ENCODE measurements at places on chromosomes 5 and 9. TPM values are rescaled to one million over a fixed set of nuclear protein-coding genes. Genes with fewer than 3 reads are reported as not detected.

- no peak for DNase-seq
Observed at GRCh38 chr5:145943674-145944121, 7.3 kb downstream of the SH3RF2 start.

DNA sequence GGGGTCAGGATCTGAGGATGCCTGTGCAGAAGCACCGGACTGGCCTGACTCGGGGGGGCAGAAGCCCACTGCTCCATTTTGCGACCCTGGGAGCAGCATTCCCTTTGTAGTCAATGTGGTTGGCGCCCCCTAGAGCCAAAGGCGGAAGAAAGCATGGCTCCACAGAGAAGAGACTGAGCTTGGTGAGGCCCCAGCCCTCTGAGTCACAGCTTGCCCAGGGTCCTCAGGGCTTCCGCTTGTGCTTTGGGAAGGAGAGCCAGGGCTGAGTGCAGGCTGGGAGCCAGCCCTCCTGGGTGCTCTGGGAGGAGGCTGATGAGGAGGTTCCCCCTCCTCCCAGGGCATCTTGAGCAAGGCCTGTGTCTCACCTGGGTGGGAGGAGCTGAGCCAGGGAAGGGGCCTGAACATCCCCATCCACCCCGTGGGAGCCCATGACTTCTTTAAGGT, 5.5 kb upstream of the AQP3 start:
- no peak for DNase-seq

DNA sequence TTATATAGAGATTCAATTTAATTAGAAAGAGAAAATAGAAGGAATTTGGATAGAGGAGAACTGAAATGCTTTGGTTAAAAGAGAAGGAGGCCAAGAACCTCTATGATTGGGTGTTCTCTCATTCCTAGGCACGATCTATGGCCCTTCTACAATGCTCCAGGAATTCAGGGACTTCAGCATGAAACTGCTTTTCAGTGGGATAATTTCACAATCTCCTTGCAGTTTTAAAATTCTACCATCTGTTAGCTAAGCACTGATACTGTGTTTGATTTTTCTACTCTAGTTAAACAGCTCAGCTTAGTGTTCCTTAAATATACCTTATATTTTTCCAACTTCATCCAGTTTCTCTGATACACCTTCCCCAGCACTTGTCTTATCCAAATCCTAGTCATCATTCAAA, 141.9 kb downstream of the SSBP2 start:
- no peak for DNase-seq

- no peak for DNase-seq
Observed at GRCh38 chr9:120683150-120683549, 31.1 kb downstream of the MEGF9 start.

DNA sequence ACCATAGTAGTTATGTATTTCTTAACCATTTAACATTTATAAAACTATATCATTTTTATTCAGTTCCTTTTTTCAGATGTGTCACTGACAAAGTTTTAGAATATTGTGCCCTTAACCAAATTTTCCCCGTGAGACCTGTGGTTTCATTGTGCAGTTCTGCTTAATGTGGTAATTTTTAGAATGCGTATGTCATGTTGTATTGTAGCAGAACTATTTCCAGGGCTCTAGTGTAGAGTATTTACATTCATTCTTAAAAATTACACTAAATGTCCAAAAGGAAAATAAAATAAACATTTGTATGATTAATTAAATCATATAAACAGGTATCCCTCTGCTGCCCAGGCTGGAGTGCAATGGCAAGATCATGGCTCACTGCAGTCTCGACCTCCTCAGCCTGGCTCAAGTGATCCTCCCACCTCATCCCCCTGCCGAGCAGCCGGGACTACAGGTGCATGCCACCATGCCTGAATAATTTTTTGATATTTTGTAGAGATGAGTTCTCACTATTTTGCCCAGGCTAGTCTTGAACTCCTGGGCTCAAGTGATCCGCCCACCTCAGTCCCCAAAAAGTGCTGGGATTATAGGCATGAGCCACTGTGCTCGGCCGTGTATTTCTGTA, 15.4 kb downstream of the SERINC5 start:
- DNase-seq = no peak

GRCh38 chr9:14159440-14160216, 154.3 kb downstream of the NFIB start:
- no peak for DNase-seq

DNA sequence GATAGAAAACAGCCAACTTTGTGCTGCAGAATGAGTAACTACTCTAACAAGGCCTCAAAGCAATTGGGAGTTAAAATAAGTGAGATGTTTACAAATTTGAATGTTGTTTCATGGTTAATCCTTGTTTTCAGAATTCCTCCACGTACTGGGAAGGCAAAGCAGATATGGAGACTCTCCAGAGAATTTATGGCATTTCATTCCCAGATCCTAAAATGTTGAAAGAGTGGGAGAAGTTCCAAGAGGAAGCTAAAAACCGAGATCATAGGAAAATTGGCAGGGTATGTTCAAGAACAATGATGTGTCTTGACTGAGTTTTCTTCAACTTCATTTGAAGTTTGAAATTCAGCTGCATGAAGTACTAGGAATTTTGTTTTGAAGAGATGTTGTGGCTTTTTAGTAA, 16.4 kb downstream of the TARS1 start:
- no peak for DNase-seq

GRCh38 chr5:35804201-35804653, 52.5 kb upstream of the IL7R start:
- no peak for DNase-seq

DNA sequence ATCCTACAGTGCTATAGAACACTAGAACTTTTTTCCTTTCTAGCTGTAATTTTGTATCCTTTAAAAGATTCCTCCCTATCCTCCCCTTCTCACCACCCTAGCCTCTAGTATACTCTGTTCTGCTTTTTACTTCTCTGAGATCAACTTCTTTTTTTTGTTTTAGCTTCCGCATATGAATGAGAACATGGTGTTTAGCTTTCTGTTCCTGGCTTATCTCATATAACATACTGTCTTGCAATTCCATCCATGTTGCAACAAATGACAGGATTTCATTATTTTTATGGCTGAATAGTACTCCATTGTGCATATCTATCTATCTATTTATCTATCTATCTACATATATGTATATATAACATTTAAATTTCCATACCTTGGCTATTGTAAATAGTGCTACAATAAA, 126.0 kb upstream of the MAN2A1 start:
- DNase-seq = no peak

DNA sequence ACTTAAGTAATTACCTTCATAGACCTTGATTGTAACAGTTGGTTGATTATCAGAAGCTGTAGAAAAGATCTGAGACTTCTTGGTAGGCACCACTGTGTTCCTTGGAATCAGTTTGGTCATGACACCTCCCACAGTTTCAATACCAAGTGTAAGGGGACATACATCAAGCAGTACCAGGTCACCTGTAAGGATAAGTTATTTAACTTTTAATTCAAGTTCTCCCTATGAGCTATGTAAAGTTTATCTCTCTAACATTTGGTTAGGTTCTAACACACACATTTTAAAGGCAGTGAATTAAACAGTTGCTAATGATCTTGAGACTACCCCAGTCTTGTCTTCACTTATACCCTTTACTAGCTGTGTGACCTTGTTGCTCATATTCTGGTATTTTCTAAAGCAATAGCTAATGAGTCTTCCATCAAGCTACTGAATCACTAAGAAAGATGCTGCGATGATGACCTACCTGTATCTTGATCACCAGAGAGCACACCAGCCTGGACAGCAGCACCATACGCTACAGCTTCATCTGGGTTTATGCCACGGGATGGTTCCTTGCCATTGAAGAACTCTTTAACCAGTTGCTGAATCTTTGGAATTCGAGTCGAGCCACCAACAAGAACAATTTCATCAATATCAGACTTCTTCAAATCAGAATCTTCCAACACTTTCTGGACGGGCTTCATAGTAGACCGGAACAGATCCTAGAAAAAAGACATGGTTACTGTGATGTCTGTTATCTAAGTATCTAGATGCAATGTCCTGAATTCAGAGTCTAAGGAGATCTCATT, 2.8 kb downstream of the HSPA5 start:
- no peak for DNase-seq

GRCh38 chr5:94891972-94892371, 273.5 kb downstream of the SLF1 start:
- DNase-seq = no peak

GRCh38 chr9:133534346-133535291, at the start of gene ADAMTSL2:
ADAMTSL2 (plus strand) TSS chr9:133534704; CDS start chr9:133536713, 2,009 bp downstream.
- no peak for DNase-seq

GRCh38 chr9:116144038-116144437, 9.6 kb upstream of the PAPPA start:
- DNase-seq = no peak

- DNase-seq = no peak
Observed at GRCh38 chr9:34573599-34574325, 15.8 kb downstream of the CNTFR start.

DNA sequence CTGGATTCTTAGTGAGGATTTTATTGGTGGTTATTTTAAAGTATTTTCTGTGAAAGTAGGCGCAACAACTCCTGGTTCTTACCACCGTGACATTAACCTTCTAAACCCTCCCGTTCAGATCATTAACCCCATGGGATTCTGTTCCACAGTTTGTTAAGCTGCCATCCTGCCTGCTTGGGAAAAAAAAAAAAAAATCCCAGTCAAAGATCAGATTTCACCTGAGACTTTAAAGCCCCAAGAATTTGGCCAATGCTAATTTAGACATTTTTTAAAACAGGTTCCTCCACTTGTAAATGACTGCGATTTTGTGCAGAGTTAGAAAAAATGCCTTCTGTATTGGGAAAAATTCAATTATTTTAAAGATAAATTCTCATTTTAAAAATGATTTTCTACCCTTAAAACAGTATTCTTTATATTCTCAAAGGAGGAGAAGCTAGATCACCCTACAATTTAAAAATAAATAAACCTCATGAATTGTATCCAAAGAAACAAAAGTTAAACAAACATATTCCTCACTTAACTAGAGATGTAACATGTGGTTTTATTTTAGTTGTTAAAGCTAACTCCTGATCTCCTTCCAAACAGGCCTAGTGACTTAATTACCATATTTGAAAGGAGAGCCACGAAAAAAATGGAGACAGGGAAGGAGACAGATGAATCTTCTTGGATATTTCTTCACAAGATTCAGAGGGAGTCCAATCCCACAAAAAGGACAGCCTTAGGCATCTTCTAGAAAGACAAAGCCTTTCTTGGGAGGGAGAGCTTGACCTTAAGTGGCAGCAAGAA, 93.1 kb upstream of the IFNK start:
- no peak for DNase-seq

- DNase-seq = no peak
Observed at GRCh38 chr9:75039801-75040200, 11.7 kb upstream of the CARNMT1 start.

- DNase-seq = no peak
Observed at GRCh38 chr9:2745560-2746380, 28.5 kb downstream of the KCNV2 start.

GRCh38 chr5:23507278-23507685, at the start of gene PRDM9:
PRDM9 (plus strand) TSS chr5:23507609; CDS start chr5:23509034, 1,425 bp downstream.
- DNase-seq = no peak

The PTPRD gene
- 1.3 TPM for total RNA-seq

The OGN gene
- total RNA-seq = not detected

The S1PR3 gene
- total RNA-seq = 22.3 TPM

The LHFPL2 gene
- total RNA-seq = 65.3 TPM

The DAB2IP gene
- total RNA-seq = 31.7 TPM

The DCANP1 gene
- not detected for total RNA-seq

The PCDHB12 gene
- 0.19 TPM for total RNA-seq

The GFPT2 gene
- total RNA-seq = 10.2 TPM

The CTNND2 gene
- total RNA-seq = not detected

The SMIM33 gene
- not detected for total RNA-seq

The PCDHGA3 gene
- 4.0 TPM for total RNA-seq

The STOM gene
- total RNA-seq = 118 TPM
